ENCODE measurements at places on chromosomes 1 and 21.

- DNase-seq, result no peak
Measured at GRCh38 chr1:93756657-93757056, 75.0 kb upstream of the BCAR3 start.

DNA sequence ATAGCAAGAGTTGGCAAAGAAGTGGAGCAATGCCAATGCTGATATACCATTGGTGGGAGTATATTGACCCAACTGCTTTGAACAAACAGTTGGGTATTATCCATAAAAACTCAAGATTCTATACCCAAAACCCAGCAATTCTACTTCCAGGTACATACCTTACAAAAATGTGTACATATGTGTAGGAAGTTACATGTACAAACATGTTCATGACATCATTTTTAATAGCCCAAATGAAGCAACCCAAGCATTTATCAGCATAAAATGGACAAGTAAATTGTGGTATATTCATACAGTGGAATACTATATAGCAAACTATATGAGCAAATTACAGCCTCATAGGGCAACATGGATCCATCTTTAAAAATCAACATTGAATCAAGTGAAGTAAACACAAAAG lies 20.9 kb downstream of the RWDD3 start:
- DNase-seq, result no peak

- no peak for DNase-seq
Measured at GRCh38 chr1:65476327-65476726, 55.9 kb downstream of the LEPR start.

DNA sequence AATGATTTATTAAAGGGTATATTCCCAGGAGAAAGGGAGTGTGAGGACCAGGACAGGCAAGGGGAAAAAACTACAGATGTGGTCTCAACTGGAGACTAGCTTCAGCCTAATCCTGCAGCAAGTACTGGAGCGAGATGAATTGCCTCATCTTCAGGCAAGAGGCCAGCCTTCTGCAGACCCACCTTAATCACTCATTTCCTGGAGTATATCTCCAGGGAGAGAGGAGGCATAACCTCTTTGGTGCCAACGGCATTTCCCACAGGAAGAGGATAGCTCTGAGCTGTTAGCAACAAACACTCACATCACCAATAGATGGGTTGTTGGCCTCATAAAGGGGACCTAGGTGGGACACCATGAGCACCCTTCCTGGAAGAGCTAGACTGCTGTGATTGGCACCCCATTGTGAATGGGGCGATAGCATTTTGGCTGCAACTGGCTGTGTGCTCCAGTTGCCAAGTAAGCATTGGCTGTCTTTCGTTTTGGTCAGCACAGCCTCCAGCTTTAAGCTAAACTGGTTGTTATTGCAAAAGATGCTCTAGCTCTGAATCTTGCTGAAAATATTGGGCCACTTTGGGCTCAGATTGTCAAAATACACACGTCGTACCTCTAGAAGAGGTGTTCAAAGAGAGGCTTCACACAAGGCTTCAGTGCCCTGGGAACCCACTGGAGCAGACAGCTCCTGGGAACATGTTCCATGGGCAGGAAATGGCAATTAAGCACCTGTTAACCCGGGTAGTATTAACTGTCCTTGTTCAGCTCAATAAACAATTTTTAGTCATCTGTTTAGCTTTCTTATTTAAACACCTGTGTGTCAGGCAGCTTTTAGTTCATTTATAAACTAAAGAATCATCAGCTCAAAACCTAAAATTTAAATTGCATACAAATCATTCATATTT lies 314.8 kb upstream of the C1orf87 start:
- DNase-seq, result no peak

GRCh38 chr21:45932922-45933502 lies 48.6 kb upstream of the COL6A1 start:
- DNase-seq, result no peak

- DNase-seq, result no peak
Measured at GRCh38 chr21:44464351-44464750, 9.0 kb downstream of the LRRC3 start.

DNA sequence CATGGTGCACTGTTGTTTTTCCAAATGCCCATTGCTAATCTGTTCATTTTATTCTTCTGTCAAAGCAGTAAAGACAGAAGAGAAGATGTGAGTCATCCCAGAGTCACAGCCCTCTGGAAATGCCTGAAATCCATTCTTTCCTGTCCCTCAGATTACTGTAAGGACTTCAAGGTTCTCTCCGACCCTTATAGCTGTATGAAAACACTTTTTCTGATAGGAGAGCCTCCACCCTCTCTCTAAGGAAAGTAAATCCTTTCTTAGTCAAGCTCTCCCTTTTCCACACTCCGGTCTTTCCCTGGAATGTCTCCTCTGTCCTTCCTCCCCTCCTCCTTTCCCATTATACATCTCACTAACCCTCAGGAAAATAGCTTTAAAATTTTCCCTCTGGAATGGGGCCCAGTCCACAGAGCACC lies 3.5 kb upstream of the PRDX6 start:
- DNase-seq, result no peak

DNA sequence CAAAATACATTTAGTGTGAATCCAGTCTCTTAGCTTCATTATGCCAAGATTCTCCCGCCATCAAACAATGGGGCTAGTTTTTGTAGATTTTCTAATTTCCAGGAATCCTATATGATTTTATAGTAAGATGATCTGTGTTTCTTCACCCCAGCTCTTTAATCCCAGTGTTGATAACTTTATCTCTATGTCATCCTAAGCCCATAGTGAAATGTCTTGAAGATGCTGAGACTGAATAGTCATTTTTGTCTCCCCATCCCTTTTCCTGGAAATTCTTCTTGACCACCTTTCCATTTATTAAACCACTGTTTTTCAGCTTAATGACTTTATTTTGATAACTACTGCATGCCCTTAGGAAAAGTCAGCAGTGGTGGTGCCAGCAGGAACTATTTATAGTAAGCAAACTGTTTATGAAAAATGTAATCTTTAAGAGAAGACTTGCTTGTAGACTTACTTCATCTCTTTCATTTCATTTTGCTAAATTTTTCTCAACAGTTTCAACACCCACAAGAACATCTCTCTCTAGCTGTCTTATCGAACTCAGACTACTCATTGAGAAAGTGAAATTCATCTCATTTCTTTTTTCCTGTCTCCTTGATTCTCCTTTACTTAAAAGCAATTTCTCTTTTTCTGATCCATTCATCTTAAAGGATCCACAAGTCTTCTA lies 116.6 kb downstream of the NTMT2 start:
- DNase-seq, result no peak

Measured in omental fat pad (tissue), 4 donors.